Amniotic epithelial cell (primary cell): ENCODE measurements at places on chromosomes 11 and 22.

- DNase-seq = peak; percentile 98
These were observed 93.1 kb upstream of the ZC3H12C start for GRCh38 chr11:110000031-110000502.

DNA sequence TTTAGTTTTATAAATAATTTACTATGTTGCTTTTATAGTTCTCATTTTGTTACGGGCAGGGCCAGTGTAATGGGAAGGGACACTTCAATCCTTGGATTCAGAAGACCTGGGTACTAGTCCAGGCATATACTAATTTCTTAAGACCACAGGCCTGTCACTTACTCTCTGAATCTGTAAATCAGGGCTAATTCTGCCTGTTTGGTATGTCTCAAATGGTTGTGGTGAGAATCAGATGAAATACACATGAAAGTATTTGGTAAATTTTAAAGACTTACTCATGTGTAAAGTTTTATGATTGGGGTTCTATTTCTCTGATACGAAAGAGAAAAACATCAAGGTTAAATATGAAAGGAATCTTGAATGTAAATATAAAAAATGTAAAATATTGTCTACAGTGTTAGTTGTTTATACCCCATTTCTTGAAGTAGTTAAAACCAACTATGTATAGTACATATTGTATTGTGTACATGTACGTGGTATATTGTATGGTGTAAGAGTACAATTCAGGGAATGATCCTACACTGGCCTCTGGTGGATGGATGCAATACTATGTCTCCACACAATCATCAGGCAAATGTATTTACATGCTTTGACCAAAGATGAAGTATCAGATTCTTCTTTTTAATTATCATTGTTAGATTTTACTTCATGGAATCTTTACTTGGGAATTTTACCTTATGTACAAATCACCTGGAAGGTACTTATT, 24.5 kb upstream of the RAG2 start:
- DNase-seq = peak; percentile 31

DNA sequence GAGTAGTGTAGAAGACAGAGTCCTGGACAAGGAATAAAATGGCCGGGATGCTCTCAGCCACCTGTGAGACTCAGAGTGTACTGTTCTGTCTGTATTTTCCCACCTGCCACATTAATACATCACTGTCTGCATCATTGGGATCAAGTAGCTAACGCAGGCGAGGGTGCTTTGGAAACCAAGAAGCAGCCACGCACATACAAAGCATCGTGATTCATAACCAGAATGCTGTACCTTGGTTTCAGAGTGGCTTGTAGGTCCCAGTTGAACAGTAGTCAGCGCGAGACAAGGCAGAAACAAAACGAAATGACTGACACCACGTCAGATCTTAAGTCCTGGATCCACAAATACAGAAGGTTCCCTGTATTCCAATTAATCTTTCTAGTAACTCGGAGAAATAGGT, 198.3 kb downstream of the GRIK4 start:
- DNase-seq = no peak

GRCh38 chr11:27848423-27848822, 148.2 kb upstream of the BDNF start:
- DNase-seq = no peak

DNA sequence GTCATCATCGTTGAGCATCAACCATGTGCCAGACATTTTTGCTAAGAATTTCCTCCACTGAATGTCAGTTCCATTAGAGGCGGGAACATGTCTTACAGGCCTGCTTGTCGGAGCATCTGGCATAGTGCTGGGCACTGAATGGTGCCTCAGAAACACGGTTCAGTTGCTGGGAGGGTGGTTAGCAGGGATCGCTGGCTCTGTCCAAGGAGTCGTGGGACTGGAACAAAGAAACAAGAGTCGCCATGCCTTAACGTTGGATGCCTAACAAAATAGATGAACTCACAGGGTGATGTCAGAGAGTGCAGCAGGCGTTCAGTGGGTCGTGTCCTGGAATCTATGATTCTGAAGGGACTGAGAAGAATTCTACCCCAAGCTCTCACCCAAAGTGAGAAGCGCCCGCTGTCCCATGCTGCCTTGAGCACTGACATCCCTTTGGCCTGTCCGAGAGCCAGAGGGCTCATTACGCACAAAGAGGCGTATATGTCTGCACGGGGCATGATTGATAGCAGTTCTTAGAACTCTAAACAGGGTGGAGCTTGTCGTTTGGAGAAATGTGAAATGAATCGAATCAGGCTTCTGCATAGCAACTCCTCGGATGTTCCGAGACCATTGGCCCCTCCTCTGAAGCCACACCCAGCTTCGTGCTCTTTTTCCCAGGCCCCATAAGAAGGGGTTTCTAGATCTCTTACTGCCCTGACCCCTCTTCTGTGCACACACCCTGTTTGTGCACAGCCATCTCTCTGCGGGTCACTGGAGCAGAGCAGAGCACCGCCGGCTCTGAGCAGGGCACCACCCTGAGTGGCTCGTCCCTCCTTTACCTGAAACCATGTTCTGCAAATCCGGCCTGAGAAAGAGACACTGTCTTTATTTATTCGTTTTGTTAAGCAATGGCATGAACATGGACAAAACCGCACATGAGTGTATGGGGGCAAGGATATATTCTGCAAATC, 113.1 kb upstream of the B3GAT1 start:
- no peak for DNase-seq

DNA sequence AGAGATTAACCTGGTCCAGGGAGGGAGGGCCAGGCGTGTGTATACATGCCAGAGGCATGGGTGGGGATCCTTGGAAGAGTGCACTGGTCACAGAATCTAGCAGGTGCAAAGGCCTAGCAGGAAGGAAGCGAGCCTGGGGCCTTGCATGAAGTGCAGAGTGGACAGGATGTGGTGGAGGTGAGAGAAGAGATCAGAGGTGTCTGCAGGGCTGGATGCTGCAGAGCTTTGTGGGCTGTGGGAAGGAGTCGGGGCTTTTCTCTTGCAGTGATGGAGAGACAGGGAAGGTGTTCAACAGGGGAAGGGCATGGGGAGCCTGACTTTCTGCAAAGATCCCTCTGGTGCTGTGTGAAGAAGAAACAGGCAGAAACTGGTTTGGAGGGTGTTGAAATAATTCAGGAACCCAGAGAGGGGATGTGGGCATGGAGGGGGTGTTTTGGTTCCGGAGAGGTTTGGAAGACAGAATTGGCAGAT, 2.5 kb upstream of the TPST2 start:
- DNase-seq = no peak

DNA sequence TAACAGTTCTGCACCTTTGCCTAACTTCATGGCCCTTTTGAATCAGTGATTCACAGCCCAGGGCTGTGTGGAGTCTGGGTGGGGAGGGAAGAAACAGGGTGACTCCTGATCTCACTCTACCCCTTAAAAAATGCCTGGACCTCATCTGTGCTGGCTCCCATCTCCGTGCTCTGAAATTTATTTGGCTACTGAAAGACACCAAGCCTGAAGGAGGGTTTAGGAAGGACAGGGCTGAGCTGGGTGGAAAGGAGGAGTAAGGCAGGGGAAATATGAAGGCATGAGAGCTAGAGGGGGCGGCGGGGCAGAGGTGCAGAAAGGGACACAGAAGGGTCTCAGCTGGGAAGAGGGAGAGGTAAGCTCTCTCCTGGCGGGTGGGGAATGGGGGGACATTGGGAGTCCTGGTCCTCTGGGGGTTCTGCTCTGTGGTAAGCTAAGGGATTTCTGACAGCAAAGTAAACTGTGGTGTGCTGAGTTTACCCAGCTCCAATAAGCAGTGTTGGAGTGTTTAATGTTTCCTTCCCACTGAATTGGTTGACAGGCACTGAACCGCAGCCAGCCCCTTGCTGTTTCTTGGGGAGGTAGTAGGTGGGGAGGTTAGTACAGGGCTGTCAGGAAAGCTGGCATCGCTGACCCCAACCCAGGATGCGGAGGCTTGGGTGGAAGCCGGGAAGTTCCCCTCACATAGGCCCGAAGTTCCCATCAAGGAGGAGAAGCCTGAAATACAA, 71.1 kb downstream of the RPUSD4 start:
- DNase-seq = peak; percentile 67

DNA sequence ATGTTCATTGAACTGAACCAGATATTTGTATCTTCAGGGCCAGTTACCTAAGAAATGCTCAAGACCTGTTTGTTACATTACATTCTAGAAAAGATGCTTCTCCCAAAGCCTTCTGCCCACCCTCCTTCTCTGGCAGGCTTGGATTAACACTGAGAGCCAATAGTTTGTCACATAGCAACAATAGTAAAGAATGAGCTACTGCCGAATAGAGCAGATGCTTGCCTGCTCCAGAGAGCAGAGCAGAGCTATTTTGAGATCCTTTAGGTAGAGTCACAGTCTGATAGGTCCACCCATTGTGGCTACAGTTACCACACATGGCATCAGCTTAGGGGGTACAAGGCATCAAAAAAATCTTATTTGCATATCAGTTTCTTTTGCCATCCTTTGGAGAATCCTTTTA, 13.5 kb upstream of the EP300 start:
- no peak for DNase-seq

DNA sequence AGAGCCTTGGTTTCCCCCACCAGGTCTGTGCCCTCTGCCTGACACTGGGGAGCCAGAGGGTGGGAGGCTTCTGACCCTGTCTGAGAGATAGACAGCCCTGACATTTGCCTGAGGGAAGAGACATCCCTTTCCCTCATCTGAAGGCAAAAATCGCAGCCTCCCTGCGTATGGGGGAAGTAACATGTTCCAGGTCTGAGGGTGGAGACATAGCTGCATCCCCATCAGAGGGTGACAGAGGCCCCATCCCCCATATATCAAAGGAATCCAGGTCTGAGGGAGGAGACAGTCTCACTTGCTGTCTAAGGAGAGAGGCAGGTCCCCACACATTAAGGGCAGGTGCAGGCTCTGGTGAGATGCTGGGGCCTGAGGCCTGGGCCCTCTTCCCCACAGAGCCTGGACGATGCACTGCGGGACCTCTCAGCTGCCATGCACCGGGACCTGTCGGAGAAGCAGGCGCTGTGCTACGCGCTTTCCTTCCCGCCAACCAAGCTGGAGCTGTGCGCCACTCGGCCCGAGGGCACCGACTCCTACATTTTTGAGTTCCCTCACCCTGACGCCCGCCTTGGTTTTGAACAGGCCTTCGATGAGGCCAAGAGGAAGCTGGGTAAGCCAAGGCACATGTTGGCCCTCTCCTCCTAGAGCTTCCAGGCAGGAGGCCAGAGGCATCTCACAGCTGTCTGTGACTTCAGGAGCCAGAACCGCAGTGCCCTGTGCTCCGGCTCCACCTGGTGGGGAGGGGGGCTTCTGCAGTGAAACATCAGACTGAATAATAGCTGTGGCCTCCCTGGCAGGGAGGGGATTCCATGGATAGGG, 16.1 kb upstream of the RELT start:
- no peak for DNase-seq

GRCh38 chr11:19117760-19118097, 761 bp downstream of the ZDHHC13 start:
- peak; percentile 21 for DNase-seq

DNA sequence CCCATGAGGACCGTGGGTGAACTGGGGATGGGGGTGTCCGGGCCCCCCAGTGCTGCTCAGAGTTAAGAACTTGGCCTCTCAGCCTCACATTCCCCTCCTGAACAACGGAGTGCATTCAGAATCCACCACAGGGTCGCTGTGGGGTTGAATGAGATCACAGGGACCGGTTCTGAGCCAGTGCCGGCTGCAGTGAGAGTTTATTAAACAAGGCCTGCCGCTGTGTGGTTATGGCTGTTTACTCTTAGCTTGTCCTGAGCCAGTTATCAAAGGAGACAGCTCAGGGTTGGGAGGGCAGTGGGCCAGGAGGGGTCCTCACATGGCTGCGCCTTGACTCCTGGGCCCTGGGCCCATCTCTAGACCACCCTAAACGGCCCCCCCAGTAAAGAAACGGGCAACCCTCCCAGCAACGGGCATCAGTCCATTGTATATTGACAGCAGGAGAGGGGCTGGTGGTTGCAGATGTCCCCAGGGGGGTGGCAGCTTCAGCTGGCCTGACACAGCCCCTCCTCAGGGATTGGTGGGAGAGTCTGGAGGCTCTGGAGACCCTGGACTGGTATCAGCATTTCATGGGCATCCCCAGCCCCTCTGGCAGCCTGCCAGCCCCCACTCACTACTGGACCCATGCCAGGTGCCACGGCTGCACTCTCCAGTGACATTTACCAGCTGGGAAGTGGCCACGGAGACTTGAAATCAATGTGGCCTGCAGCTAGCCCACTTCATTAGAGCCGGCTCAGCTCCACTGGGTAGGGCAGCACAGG, 15.1 kb upstream of the CABP7 start:
- DNase-seq = peak; percentile 42

DNA sequence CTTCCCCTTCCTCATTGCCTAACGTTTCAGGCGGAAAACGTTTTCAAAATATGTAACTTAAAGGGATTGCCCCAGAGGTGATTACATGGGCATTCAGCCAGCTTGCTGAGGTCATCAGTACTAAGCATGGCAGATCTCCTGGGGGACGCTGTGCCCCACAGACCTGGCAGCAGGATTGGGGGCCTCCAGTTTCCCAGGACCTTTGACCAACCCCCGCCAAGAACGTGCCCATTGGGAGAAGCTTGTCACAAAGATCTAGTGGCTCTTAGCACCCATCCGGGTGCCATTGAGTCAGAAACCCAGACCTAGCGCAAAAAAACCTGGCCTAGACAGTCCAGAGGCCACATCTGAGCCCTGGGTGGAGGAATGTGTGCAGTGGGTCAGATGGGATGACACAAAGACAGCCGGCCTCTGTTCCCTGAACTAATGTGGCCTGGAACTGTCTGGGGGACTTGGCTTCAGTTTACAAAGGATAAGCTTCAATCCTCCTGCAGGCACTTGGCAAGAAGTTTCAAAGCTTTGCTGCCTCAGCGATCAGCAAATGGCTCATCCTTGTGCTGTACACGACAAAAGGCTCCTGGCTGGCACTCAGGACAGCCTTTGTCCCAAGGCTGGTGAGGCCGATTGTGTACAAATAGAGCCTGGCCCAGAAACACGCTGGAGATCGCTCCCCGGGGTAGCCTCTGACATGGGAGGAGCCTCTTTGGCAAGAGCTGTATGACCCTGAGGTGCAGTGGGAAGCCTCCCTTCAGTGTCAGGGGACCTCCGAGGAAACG, 9.5 kb downstream of the C1QTNF6 start:
- DNase-seq = peak; percentile 65

- peak; percentile 64 for DNase-seq
These were observed 46.9 kb upstream of the SYT9 start for GRCh38 chr11:7204778-7205177.

DNA sequence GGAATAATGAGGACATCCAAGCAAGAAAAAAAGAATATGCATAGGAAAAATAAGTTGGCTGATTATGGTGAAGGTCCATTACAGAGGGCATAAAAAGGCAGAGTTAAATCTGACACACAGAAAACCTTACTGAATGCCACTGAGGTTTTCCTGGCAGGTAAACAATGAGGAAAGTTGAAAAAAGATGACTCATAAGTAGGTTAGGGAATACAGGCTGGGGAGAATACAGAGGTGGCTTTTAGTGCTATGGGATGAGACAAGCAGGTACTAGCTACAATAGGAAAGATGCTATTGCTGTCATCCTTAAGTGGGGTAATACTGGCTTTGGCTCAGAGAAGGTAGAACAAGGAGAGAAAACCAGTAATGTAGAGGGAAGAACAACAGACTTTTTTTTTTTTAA, 44.7 kb downstream of the CSTF3 start:
- peak; percentile 10 for DNase-seq

GRCh38 chr11:73315293-73316020, 7.4 kb downstream of the ARHGEF17 start:
- no peak for DNase-seq
